ENCODE measurements at places on chromosomes 4 and X. TPM values are rescaled to one million over a fixed set of nuclear protein-coding genes. Genes with fewer than 3 reads are reported as not detected.

- no peak for DNase-seq
These were observed 1443.0 kb downstream of the PCDH7 start for GRCh38 chr4:32163125-32163524.

DNA sequence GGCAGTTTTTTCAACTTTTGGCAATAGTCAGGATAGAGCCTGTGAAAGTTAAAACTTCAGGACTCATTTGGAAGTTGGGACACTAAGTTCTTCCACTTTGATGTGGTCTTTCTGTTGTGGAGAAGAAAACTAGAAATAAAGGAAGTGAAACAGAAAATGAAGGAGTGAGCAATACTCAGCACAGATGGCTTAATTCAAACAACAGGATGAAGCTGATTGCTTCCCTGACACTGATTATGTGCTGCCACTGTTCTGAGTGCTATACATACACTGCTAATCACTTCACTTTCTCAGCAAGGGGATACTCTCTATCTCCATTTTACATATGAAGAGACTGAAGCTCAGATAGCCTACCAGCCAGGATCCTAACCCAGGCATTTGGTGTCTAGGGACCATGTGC, 235.1 kb upstream of the CPEB2 start:
- no peak for DNase-seq

DNA sequence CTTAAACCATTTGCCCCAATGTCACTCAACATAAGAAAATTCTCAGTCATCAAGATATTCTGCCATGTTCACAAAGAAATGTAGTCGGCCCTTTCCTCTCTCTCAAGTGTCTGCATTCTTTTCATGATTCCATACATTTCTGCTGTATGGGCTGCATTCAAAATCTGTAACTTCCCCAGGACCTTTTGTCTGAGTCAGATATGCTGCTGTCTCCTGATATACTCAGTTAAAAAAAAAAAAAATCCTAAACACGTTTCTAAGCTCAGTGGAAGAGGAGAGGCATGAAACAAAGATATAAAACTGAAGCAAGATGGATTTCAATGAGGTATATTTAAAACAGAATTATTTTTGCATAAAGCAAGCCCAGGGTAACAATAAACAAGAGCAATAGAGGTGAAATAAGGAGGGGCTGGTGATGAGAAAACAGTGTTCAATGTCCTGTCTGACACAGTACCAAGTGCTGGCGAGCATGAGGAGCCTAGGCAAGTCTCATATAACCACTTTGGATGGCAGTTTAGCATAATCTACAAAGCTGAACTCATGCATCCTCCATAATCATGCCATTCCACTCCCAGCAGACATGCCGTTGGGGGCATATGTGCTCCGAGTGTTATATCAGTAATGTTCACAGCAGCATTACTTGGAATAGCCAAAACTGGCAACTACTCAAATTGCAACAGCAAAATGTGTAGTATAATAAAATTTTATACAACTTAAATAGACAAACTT, 76.7 kb downstream of the MANBA start:
- DNase-seq = no peak

DNA sequence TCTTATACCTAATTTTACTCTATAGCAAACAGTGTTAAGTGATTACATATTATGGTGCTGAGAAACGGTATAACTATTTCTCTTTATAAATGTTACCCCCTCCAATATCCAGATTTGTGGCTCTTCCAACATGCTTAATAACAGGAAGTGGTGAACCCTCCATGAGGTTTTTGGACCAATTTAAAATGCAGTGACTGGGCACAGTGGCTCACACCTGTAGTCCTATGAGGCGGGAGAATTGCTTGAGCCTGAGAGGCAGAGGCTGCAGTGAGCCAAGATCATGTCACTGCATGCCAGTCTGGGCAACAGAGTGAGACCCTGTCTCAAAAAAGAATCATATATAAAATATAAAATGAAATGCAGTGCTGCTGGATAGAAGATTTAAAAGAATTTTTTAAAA, 137.3 kb downstream of the MGST2 start:
- DNase-seq = no peak

- DNase-seq = no peak
These were observed 123.9 kb downstream of the NAA11 start for GRCh38 chr4:79201971-79202370.

SCD5 gene
- 15.1 TPM for total RNA-seq

CT45A2 gene
- not detected for total RNA-seq

DNA sequence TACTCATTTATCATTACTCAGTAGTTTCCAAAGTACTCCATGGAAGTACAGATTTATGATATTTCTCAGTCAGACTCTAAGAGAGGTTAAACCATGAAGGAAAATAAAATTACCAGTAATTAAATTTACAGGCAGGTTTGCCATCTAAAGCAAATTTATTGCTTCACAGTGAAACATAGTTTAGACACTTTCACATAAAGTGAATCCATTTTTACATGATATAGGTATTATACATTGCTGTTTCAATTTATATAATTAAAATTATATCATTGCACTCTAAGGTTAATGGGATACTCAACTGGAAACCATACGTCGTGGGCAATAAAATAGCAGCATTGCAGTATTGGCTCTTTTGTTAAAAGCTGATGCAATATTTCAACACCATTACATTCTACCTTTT, 202.8 kb downstream of the SLIT2 start:
- no peak for DNase-seq

ETDA gene
- total RNA-seq = not detected

DNA sequence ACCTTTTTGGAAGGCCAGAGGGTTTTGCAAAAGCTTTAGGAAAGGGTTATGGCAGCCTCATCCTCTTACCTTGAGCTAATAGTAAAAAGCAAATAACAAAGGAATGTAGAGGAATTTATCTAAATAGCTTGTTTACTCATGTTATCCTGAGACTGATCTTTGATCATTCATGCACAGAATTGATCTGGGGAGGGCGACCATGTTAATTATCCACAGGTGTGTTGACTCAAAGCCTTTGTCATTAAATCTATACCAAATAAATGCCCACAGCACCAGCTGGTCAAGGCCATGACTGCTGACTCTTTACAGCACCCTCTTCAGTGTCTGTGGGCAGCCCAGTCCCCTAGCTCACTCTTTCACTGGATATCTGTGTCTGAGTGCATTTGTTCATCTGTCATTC, 22.8 kb upstream of the DCLK2 start:
- DNase-seq = no peak

DNA sequence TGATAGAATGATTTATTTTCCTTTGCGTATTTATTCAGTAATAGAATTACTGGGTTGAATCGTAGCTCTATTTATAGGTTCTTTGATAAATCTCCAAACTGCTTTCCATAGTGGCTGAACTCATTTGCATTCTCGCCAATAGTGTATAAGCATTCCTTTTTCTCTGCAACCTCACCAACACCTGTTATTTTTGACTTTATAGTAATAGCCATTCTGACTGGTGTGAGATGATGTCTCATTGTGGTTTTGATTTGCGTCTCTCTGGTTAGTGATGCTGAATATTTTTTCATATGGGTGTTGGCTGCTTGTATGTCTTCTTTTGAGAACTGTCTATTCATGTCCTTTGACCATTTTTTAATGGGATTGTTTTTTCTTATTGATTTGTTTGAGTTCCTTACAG, 160.7 kb downstream of the MID1IP1 start:
- DNase-seq = no peak

LRCH2 gene
- total RNA-seq = 7.8 TPM

FGG gene
- not detected for total RNA-seq

PLAC8 gene
- total RNA-seq = 2.4 TPM

- peak; percentile 90 for DNase-seq
These were observed 104.1 kb downstream of the GPAT3 start for GRCh38 chr4:83639849-83640493.

DNA sequence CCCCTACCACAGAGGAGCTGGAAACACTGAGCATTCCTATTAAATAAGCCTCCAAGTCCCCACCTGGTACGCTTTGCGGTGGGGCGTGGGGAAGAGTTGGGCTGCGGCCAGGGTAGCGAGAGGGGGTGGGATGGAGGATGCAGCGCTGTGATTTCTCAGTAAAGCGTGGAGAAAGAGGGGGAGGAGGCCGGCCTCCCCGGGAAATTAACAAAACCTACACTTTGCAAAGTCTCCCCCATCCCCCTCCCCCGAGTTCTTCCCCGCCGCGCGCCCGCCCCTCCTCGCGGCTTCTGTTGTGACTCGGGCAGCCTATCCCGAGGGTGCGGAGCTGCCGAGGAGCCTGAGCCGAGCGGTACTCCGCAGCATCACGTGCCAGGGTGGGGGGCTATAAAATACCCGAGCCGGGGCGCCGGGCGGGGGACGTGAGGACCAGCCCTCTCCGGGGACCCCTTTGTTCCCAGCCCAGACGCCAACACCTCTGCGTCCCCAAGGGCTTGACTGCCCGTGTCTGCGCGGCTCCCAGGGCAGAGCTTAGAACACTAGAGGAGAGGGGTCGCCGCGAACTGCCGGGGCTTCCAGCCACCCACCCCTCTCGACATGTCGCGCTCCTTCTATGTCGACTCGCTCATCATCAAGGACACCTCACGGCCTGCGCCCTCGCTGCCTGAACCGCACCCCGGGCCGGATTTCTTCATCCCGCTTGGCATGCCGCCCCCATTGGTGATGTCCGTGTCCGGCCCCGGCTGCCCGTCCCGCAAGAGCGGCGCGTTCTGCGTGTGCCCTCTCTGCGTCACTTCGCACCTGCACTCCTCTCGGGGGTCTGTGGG, at the start of gene GSX2:
TSS of gene GSX2 (plus strand) at position 416 of the 827 bp plus-strand sequence. CDS start at position 598, 182 bp downstream.
- no peak for DNase-seq

- DNase-seq = no peak
These were observed 174.5 kb upstream of the SMIM31 start for GRCh38 chr4:164579270-164579942.

DNA sequence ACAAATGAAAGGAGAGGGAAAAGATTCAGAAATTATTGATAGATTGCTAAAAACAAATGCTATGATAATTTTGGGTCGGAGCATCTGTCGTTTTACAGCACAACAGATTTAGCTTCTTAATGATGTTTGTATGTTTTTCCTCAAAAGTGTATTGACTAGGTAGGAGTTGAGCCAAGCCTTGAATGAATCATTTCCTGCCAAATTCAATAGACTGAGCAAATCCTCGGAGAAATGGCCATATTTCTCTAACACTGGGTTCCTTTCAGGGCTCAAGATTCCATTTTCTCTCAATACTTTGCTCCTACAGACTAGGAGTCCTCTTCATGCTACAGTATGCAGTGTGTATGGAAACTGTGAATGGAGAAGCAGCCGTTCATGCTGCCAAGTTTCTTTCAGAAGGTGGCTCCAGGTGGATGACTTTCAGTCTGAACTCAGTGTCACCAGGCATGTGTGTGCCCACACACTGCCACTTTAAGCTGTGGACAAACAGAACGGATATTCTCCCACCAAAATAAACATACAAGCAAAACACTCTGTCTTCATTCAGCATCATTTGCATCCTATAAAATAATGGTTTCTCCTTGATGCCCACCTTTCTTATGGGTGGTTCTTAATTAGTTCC, 146.0 kb downstream of the TBL1X start:
- DNase-seq = peak; percentile 38

GRCh38 chr4:158193171-158193749, 17.0 kb upstream of the TMEM144 start:
- peak; percentile 35 for DNase-seq

DNA sequence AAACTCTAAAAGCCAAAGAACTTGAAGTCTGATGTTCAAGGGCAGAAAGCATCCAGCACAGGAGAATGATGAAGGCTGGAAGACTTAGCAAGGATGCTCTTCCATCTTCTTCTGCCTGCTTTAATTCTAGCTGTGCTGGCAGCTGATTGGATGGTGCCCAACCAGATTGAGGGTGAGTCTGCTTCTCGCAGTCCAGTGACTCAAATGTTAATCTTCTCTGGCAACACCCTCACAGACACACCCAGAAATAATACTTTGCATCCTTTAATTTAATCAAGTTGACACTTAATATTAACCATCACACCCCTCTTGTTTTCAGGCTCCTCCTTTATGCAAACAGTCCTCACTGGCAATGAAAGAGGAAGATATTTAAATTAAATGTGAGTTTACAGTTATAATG, 321.7 kb downstream of the TEX13C start:
- no peak for DNase-seq

DNA sequence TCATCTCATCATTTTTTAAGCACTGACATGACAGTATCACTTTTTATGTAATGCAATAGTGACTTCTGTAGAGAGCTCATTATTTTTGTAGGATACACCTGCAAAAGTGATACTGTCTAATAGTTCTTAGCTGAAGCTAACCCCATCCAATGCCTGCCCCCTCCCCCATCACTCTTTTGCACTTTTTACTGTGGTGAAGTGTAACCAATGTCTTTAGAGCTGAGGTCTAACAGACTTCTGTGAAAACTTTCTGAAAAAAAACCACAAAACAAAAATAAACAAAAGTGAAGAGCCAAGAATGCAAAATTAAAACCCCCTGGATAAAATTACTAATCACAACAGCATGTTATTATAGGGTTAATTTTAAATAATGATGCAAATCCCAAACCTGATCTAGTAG, 301.1 kb downstream of the ANK2 start:
- no peak for DNase-seq

DNA sequence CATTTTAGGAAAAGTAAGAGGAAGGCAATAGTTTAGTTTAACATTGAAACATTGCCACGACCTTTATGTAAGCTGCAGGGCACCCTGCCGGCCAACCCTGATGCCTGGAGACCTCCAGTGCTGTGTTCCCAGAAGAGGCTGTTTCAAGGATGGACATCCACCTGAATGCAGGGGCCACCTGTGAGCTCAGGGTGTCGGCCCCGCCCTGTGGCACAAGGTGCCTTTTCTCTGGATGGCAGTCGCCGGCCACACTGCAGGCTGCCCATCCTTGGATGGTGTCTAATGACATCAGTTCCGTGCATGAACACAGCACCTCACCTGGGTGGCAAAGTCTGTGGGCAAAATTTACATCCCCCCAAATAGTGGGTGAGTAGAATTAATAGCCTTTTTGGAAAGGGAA, 180.0 kb downstream of the AFAP1 start:
- no peak for DNase-seq

ARHGAP36 gene
- 172 TPM for total RNA-seq

ANK2 gene
- 371 TPM for total RNA-seq

DNA sequence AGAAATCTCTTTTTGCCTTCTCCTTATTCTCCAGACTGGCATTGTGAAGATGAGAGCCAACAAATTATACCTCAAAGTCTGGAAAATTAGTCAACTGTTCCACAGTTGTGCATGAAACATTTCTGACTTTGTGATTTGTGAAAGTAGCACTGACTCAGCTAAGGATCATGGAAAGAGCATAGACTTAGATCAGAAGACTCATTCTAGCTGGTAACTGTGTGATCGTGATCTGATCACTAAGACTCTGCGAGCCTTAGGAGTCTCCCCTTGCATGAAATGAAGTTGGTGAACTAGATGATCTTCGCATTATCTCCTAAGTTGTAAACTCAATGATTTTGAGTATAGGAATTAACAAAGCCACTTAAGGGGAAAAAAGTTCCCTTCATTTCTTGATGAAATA, 668.1 kb downstream of the RPA4 start:
- no peak for DNase-seq
